ENCODE measurements at places on chromosomes 4 and X. TPM values are rescaled to one million over a fixed set of nuclear protein-coding genes. Genes with fewer than 3 reads are reported as not detected.

- no peak for DNase-seq
Measured at GRCh38 chrX:12989461-12989860, 14.6 kb downstream of the TMSB4X start.

DNA sequence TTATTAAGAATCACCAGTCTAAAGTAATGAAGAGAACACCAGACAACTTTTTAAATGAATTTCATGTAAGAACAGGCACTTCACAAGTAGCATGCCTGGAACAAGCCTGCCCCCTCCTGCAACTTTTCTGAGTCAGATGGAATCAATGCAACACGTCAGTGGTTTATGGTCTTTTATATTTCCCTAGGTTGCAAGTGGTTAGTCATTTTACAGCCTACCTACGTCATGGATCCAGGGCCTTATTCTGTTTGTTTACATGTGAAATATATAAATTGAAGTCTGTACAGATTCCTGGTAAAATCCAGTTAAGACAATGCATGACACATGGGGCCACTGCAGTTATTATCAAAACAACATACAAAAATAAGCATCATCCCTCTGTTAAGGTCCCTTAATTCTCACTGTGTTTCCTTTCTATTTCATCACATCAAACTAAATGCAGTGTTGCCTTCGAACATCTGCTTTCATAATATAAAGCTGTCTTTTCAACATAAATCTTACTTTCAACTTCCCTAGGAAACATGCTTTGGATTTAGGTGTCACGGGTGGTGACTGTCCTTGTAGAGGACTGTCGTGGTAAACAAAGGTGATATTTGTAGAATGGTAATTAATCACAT is 309.3 kb downstream of the FRMPD4 start:
- peak; percentile 65 for DNase-seq

The NUDT11 gene
- 4.4 TPM for total RNA-seq

DNA sequence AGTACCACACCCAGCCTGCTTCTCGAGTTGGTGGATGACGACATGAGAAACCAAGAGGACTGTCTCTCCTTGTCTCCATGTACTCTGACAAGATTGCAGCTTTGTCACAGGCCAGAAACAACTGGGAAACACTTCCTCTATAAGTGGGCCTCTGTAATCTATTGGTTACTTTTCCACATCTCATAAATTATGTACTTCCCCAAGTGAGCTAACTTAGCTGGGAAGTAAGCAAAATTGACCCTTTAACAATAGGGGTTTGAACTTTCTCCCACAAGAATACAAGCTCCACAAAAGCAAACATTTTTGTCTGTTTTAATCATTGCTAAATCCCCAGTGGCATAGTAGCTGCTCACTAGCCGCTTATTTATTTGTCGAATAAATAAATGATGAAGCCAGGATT is 14.1 kb upstream of the USO1 start:
- no peak for DNase-seq

DNA sequence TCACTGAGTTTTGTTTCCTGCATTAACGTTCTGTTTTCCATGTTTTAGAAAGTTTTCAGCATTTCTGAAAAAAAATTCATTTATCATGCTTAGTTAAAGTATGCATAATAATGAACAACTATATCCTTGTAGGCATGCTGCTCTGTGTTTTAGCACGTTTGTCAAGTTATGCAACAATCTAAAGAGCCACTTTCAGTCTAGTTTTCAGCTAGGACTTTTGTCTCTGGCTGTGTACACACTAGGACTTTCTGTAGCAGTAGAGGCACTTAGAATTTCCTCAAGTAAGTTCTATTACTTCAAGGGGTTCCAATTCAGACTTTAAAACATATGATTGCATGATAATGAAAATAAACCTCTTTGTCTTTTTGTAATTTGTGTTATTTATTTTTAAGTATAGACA is 12.4 kb downstream of the DCAF8L1 start:
- no peak for DNase-seq

DNA sequence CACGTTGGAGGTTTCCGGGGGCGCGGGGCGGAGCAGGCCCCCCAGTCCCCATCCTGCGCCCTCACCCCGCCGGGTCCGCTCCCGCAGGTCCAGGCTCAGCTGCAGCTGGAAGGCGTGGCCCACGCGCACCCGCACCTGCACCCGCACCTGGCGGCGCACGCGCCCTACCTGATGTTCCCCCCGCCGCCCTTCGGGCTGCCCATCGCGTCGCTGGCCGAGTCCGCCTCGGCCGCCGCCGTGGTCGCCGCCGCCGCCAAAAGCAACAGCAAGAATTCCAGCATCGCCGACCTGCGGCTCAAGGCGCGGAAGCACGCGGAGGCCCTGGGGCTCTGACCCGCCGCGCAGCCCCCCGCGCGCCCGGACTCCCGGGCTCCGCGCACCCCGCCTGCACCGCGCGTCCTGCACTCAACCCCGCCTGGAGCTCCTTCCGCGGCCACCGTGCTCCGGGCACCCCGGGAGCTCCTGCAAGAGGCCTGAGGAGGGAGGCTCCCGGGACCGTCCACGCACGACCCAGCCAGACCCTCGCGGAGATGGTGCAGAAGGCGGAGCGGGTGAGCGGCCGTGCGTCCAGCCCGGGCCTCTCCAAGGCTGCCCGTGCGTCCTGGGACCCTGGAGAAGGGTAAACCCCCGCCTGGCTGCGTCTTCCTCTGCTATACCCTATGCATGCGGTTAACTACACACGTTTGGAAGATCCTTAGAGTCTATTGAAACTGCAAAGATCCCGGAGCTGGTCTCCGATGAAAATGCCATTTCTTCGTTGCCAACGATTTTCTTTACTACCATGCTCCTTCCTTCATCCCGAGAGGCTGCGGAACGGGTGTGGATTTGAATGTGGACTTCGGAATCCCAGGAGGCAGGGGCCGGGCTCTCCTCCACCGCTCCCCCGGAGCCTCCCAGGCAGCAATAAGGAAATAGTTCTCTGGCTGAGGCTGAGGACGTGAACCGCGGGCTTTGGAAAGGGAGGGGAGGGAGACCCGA is 14.0 kb downstream of the SHOX start:
- no peak for DNase-seq

DNA sequence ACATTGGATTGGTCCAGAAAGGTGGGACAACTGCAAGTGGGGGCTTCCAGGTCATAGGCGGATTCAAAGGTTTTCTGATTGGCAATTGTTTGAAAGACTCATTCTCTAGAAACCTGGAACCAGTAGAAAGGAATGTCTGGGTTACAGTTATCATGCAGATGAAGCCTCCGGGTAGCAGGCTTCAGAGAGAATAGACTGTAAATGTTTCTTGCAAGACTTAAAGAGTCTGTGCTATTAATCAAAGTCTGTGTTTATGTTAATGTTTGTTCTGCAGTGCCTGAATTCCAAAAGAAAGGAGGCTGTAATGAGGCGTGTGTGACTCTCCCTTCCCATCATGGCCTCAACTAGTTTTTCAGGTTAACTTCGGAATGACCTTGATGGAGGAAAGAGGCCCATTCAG is 43.9 kb upstream of the GC start:
- no peak for DNase-seq

The MAGED4B gene
- 25.5 TPM for total RNA-seq

DNA sequence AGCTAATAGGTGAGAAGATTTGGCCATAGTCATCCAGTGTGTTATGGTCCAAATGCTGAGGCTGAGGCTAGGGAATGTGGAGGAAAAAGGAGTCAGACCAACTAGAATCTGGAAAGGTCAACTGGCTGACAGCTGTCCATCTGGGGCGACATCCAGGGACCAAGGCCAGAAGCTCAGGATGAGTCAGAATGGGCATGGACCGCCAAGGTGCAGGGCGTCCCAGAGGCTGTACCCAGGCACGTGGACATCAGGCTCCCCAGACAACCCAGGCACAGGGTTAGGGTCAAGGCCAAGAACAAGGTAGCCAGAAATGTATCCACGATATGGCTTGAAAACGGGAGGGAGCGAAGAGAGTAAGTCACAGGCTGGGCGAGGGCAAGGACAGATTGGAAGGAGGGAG is 26.1 kb upstream of the PTTG2 start:
- DNase-seq: no peak

GRCh38 chrX:115112411-115112810 is 76.8 kb upstream of the RBMXL3 start:
- DNase-seq: no peak

DNA sequence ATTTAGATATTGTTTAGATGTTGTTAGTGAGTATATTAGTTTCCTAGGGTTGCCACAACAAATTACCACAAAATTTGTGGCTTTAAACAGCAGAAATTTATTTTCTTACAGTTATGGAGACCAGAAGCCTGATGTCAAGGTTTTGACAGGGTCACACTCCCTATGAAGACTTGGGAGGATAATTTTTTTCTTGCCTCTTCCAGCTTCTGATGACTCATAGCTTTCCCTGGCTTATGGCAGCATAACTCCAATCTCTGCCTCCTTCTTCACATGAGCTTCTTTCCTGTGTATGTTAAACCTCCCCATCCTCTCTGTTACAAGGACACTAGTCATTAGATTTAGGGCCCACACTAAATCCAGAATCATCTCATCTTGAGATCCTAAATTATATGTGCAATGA is 20.9 kb upstream of the RAB40A start:
- DNase-seq: no peak

DNA sequence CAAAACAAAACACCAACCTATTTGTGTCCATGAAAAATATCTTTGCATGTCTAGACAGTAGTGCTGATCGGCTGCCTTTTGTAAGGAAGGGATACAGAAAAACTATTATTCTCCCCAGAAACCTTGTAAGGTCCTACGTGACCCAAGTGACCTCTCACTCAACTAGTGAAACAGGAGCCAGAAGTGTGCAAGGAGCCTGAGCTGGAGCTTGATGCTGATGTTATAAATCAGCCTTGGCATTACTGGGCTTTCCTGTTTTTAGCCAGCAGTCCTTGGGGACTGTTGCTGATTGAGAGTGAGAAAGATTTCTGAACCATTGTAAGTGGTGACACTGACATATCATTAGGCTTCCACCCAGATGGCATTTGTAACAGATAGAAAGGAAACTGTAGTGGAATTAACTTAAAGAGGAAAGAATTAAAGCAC is 100.8 kb upstream of the LIMCH1 start:
- DNase-seq: no peak

The GAGE10 gene
- total RNA-seq: not detected

DNA sequence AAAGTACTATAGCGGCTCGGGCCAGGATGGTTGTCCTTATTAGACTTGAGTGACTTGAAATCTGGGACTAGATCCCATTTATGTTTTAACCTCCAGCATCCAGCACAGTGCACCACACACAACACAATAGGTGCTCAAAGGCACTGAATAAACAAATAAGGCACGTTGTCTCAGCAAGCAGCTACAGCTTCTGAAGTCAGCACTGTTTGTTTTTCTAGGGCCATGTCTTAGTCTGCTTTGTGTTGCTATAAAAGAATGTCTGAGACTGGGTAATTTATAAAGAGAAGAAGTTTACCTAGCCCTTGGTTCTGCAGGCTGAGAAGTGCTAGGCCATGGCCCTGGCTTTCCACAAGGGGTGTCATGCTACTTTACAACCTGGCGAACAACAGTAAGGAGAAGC is 102.1 kb upstream of the LNX1 start:
- DNase-seq: no peak

The SOD3 gene
- 164 TPM for total RNA-seq

- DNase-seq: no peak
Measured at GRCh38 chr4:126752702-126753101, 880.1 kb upstream of the INTU start.

DNA sequence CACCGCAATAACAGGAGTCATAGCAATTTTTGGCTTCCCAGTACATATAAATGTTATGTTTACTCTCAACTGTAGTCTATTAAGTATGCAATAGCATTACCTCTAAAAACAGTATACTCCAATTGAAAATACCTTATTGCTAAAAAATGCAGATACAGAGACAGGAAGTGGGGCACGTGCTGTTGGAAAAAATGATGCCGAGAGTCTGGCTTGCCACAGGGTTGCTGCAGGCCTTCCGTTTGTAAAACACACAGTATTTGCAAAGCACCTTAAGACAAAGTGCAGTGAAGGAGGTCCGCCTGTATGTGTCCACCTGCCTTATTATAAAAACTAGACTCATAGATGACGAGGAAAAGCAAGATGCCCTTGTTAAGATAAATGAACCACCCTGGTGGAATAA is 23.5 kb downstream of the CD99 start:
- peak; percentile 22 for DNase-seq

DNA sequence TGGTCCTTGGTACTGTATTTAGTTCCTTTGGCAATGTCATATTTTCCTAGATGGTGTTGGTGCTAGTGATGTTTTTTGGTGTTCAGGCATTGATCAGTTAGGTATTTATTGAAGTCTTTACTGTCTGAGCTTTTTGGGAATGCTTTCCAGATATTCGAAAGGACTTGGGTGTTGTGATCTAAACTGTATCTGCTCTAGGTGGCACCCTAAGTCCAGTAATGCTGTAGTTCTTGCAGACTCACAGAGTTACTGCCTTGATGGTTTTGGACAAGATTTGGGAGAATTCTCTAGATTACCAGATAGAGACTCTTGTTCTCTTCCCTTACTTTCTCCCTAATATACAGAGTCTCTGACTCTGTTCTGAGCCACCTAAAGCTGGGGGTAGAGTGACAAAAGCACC is 513.6 kb upstream of the PITX2 start:
- DNase-seq: no peak

- peak; percentile 1 for DNase-seq
Measured at GRCh38 chrX:151737494-151737893, 2.9 kb downstream of the CNGA2 start.

GRCh38 chrX:155071694-155072280 is 479 bp downstream of the BRCC3 start:
- DNase-seq: peak; percentile 68

DNA sequence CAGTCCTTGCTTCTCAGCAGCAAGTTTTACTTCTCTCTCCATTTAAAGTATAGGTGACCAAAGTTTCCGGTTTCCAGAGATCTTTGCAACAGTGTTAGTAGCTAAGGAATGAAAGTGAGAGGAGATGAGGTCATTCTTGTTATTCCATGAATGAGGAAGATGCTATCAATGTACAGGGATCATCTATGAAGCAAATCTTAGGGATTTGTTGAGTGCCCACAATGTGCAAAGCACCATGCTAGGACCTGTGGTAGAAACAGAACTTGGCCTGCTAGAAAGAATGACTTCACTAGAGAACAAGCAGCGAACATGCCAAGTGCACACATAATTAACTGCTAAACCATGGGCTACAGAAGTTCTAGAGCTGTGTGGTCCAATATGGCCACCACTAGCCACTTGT is 112.5 kb downstream of the MID1 start:
- DNase-seq: no peak

DNA sequence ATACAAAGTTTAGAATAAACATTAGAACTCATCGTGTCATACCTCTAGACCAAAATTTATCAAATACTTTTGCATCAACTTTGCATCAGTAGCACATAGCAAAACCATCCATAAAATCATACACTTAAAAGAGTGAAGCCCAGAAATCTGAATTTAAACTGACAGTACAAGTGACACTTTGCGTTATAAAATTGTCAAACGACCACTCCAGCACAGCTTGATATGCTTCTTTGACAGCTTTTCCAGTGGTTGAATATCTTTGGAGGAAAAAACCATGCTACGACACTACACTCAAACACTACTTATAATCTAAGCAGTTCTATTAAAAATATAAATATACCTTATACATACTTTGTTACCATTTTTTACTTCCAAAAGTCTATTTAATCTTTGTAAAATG is 1644.4 kb downstream of the STIM2 start:
- no peak for DNase-seq

GRCh38 chrX:14504960-14505538 is 24.3 kb upstream of the GLRA2 start:
- no peak for DNase-seq

Measured in sigmoid colon (tissue), 7 donors.